ENCODE measurements at places on chromosomes 6 and 20.

GRCh38 chr6:166499350-166500163 lies 86.9 kb downstream of the RAMACL start:
- H3K4me3 ChIP-seq: no peak overlapping the region
- peaks cover 18% of the 10 kb centered on the region for H3K36me3 ChIP-seq
- no peak overlapping the region for H3K27ac ChIP-seq
- peaks cover 16% of the 10 kb centered on the region for H3K4me1 ChIP-seq
- no peaks in the 10 kb centered on the region for H3K27me3 ChIP-seq

DNA sequence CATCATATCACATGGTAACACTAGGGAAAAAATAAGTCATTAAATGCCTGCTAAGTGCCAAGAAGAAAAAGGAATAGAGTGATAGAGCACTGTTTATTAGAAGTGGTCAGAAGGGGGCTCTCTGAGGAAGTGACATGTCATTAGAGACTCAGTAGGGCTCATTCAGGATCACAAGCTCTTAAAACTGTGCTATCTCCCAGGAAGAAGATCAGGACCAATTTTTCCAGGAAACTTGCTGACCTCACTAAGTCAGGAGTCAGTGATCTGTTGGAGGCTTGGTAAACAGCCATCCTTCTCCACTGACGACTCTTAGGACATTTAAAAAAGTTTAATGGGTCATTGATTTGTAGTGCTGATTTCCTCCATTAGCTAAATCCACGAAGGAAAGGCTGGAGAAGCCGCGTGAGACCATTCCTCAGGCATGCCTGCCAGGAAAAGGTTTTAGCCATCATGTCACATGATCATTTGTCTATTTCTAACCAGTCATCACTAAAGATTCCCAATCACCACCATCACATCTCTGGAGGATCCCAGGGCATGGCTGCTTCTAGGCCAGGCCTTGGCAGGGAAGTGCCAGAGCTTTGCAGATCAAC lies 5.9 kb upstream of the PTPN1 start:
- DNase-seq: no peak
- no peak overlapping the region for H3K27ac ChIP-seq
- peaks cover 7% of the 10 kb centered on the region for H3K4me1 ChIP-seq
- H3K36me3 ChIP-seq: no peaks in the 10 kb centered on the region

DNA sequence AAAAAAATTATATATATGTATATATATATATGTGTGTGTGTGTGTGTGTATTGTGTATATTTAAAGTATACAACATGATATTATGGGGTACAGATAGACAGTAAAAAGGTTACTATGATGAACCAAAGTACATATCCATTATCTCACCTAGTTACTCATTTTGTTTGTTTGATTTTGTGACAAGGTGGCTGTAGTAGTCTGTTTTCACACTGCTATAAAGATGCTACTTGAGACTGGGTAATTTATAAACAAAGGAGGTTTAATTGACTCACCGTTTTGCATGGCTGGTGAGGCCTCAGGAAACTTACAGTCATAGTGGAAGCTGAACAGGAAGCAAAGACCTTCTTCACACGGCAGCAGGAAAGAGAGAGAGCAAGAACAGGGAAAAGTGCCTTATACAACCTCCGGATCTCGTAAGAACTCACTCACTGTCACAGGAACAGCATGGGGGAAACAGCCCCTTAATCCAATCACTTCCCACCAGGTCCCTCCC lies 30.2 kb upstream of the DACT2 start:
- H3K4me1 ChIP-seq: peaks cover 8% of the 10 kb centered on the region
- H3K27ac ChIP-seq: no peak overlapping the region
- H3K36me3 ChIP-seq: no peaks in the 10 kb centered on the region
- DNase-seq: no peak
- H3K4me3 ChIP-seq: no peak overlapping the region
- peaks cover 20% of the 10 kb centered on the region for H3K27me3 ChIP-seq

- H3K4me1 ChIP-seq: peaks cover 12% of the 10 kb centered on the region
- peaks cover 30% of the 10 kb centered on the region for H3K27me3 ChIP-seq
- H3K27ac ChIP-seq: no peak overlapping the region
- no peak overlapping the region for H3K4me3 ChIP-seq
Measured at GRCh38 chr20:60053125-60053817, 95.0 kb downstream of the CDH26 start.
